M059J (cell line): ENCODE measurements at places on chromosomes 3 and 15. TPM values are rescaled to one million over a fixed set of nuclear protein-coding genes. Genes with fewer than 3 reads are reported as not detected.

The CHP1 gene
- 81.7 and 92.7 TPM in 2 replicates for total RNA-seq

DNA sequence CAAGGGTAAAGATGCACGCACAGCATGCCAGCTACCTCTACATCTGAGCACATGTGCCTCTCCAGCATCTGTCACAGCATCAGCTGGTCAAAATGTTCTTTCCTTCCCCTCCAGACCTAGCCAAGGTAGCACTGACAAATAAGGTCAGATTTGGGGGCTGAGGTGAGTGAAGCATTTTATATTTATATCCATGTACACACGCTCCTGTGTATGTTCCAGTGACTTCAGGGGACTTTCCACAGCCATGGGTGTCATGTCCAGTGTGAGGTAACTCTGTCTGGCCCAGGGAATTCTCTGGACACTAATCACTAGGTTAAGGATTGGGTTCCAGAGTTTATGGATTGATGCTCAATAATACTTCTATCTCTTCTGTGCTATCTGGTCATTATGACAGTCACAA lies 165.2 kb upstream of the TP63 start:
- no peak for DNase-seq

The DLEC1 gene
- total RNA-seq = 0.02 TPM in 1 of 2 replicates, not detected in the other

The ADGRG7 gene
- total RNA-seq = not detected in 2 replicates

The FGD5 gene
- total RNA-seq = 0.05 TPM in 1 of 2 replicates, not detected in the other

The IL5RA gene
- not detected in 2 replicates for total RNA-seq

The KBTBD8 gene
- total RNA-seq = 1.0 and 2.9 TPM in 2 replicates

The P2RY1 gene
- total RNA-seq = 0.02 TPM in 1 of 2 replicates, not detected in the other

The A4GNT gene
- total RNA-seq = not detected in 2 replicates

- no peak for DNase-seq
Observed at GRCh38 chr3:24129549-24129948, 184.5 kb downstream of the NR1D2 start.

GRCh38 chr3:59131016-59131766 lies 81.4 kb upstream of the CFAP20DC start:
- DNase-seq = peak; percentile 9

DNA sequence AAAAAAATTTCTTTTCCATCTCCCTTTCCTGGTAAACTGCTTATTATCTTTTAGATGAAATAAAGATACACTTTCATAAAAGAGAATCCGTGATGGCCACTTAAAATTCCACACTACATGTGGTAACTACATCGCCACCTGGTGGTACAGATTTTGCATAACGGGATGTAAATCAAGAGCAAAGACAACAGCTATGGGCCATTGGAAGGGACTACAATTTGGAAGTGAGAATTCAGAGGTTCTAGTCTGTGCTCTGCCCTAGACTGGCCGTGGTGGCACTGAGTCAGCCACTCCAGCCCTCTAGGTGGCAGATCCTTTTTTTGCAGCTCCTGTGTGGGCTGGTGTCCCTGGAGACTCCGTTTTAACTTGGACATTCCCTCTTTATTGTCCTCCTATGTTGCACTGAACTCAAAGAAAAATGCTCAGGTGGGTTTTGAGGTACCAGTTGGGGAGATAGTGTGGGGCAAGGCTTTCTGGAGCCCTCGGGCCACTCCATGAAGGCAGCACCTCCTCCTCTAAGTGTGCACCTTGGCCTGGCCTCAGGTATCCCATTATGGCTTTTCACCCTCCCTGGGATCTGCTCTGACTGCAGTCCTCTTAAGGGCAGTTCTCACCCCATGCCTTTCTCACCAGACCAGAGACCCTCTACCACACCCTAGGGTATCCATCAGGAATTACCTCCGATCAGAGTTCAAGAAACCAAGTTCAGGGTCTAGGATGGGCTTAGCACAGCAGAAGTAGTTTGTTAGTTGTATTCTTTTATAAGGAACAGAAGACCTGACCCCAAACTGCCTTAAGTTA lies 54.9 kb downstream of the SPSB4 start:
- peak; percentile 79 for DNase-seq

The CD96 gene
- 0.05 and 0.22 TPM in 2 replicates for total RNA-seq

DNA sequence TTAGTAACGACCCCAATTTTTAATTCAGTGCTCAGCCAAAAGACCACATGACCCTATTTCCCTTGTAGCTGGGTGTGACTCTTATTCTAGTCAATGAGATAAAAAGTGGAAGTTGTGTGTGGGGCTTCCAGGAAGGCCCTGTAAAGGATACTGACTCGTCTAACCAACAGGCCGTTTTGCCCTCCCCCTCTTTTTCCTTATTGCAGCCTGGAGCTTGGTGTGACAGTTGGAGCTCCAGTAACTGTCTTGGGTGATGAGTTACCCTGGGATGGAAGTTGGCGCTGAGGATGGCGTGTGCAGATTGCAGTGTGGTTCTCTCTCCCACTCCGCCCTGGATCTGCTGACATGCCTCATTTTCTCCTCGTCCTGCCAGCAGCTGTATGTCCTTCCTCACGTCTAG lies 209.3 kb upstream of the PROK2 start:
- DNase-seq = no peak

The IGSF10 gene
- total RNA-seq = 4.3 and 5.1 TPM in 2 replicates

DNA sequence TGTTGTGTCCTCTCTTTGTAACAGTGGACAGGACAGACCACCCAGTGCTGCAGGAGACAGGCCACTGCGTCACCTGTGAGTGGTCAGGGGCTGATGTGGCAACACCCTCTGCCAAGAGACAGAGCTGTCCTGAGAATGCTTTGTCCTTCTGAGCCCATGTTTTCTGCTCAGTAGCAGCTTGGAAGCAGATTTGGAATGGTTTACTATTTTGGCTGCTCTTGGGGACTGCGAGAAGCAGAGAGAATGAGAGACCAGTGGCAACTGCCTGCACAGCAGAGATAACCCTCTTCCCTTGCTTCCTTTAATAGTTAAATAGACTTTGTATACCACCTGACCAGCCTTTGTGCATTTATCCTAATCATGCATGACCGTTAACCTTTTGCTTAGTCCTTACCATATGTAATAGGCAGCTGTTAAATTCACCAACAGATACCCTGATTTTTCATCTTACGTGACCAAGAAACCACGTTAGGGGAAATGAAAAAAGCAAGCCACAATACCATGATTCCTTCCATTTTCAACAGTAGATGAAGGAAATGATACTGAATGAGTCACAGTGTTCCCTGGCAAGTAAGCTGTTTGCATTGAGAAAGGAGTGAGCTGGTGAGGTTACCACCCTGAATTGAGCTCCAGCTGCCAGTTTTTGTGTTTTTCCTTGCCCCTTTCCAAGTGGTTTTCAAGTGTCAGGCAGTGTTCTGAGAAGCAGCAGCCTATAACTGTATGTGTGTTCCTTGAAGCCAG lies 35.5 kb downstream of the B3GALNT1 start:
- DNase-seq = peak; percentile 93

The TMEM266 gene
- not detected in 2 replicates for total RNA-seq

DNA sequence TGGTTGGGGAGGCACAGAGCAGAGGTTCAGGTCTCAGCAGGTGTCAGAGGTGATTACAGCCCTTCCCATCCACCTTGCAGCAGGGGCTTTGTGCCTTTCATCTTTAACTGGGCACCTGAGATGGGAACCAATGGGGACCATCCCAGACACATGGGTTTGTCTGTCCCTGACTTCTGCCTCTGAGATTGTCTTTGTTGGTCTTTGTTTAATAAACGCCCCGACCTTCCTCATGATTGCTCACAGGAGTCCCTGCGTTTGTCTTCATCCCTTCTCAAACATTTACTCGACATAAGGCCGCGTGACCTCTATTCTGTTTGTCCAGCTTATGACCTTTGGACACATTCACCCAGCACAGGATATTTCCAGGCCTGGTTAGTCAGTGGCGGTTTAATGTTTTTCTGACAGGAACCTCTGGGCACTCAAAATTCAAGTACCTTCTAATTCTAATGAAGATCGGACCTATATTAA lies 5.9 kb downstream of the ZSCAN2 start:
- DNase-seq = no peak

DNA sequence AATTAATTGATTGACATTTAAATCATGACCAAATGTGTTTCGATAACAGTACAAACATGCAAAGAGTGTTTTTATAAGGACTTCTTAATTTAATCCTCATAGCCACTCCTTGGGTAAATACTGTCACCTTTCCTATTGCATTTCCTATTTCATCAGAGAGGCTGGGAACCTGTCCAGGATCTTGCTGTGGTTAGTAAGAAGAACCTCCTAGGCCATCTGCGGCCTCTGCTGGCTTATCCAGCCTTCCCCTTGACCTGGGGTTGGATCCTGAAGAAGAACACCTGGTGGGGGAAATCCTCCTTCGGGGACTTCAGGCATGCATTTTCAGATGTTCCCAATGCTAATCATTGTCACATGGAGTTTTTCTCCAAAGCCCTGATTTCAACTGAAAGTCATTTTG lies 25.5 kb downstream of the GLDN start:
- DNase-seq = peak; percentile 78

DNA sequence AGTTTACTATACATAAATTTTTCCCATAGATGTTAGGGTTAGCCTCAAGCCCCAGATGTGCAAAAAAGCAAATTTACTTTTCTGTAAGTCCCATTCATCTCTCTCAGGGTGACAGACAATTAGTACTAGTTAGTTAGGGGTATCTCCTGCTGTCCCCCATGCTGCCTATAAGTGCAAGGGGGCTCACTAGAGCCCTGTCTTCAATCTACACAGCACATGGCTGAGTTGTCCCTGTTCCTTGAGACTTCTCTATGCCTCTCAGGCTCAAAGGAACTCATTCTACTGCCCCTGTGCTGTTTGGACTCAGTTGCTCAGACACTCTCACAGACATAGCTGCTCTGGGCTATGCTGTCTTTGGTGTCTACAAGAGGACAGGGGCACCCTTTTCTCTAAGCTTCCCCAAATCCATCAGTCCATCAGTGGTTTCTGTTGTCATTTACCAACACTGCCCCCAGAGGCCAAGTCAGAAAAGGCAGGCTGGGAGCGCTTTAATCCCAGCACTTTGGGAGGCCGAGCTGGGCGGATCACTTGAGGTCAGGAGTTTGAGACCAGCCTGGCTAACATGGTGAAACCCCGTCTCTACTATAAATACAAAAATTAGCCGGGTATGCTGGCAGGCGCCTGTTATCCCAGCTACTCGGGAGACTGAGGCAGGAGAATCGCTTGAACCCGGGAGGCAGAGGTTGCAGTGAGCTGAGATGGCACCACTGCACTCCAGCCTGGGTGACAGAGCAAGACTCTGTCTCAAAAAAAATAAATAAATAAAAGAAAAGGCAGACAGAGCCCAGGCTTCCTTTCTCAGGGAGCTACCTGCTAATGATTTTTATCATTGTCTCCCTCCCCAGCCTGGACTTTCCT lies 31.4 kb upstream of the PRTG start:
- DNase-seq = peak; percentile 46

DNA sequence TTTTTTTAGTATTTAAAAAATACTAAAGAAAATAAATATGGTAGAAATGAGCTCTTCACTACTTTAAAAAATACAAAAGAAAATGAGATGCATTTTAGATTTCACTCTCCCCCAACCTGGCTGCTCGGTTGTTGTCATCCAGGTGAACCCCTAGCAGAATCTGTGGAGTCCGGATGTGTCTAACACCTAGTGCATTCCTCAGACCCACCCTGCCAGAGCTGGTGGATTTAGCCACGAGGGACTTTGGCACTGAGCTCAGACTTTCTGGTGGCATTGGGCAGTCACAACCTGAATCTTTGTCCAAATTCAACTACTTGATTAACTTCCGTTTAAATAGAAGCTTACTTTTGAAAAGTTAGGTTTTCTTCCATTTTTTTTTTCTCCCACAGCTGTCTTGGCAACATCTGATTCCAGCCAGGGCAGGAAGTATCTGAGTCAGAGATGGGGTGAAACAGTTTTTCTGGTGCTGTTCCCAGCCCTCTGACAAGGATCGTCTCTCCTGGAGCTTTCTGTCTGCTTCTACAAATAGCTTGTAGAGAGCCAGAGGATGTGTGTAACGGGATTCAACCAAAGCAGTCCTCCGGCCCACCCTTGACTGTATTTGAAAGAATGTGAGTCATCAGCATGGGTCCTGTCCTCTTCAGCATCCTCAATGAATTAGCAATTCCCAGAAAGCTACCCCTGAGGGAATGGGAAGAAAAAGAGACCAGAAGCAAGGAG lies 301.8 kb upstream of the MCTP2 start:
- DNase-seq = peak; percentile 15

DNA sequence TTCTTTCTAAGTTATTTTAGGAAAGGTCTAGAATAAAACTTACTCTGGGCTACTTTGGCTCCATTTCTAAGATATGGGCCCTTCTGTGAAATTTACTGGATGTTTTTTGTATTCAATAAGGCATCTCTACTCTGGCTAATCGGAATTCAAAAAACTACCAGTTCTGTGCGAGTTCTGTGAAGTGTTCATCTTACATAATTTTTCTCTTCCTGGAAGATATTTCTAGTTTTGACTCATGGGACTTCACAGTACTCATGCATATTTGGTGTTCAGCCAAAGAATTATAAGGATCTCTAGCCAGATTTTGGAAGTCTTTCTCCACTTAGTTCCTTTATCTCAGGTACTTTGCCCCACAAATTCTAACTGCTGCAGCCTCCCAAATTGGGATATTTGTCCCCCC lies 46.4 kb upstream of the MBNL1 start:
- peak; percentile 45 for DNase-seq

GRCh38 chr3:61008998-61009380 lies 242.3 kb downstream of the FHIT start:
- no peak for DNase-seq

DNA sequence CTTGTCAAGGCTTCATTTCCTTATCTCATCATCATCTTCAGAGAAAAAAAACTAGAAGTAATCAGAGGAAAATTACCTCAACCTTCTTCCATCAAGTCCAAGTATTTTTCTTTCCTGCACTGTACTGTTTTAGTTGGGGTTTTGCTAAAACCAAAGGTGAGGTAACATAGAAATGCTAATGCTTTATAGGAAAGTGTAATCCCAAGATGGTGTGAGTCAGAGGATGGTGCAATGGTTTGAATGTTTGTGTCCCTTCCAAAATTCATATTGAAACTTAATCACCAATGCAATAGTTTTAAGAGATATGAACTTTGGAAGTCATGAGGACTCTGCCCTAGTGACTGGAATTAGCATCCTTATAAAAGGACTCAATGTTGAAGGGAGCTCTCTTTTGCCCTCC lies 79.5 kb downstream of the KBTBD8 start:
- DNase-seq = peak; percentile 48

The GABRB3 gene
- total RNA-seq = not detected in 2 replicates

The CHDH gene
- 0.07 and 0.17 TPM in 2 replicates for total RNA-seq

DNA sequence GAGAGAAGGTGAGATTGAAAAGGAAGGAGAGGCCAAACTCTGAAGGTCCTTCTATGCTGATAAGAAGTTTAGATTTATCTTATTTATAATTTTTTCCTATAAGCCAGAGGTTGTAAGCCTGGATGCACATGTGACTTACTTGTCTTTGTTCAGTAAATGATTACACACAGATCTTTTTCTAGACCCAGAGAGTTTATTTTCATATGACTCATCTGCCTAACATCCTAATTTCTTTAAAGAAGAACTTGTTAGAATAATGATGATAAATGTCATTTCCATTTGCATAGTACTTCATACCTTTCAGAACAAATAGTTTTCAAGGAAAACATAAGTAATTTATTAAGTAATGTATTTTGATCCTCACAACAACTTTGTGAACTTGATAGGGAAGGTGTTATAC lies 434.8 kb upstream of the DPH6 start:
- DNase-seq = peak; percentile 19

The ECE2 gene
- total RNA-seq = not detected in 2 replicates

DNA sequence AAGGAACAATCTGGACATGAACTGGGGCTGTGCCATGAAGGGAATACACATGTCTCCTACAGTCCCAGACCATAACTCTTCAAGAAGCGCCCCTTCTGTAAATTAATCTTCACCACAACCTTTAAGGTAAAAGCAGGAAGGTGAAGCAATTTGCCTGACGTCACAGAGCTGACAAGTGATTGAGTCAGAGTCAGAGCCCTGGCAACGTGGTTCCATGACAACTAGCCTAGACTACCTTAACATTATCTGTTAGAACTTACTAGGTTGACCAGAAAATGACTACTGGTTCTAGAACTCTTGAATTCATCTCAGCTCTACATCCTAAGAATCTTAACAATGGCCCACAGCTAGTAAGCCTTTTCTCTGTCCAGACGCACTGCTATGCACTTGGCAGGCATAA lies 124.6 kb downstream of the NTRK3 start:
- peak; percentile 37 for DNase-seq
